ENCODE measurements at places on chromosomes 12 and 14. TPM values are rescaled to one million over a fixed set of nuclear protein-coding genes. Genes with fewer than 3 reads are reported as not detected.

DNA sequence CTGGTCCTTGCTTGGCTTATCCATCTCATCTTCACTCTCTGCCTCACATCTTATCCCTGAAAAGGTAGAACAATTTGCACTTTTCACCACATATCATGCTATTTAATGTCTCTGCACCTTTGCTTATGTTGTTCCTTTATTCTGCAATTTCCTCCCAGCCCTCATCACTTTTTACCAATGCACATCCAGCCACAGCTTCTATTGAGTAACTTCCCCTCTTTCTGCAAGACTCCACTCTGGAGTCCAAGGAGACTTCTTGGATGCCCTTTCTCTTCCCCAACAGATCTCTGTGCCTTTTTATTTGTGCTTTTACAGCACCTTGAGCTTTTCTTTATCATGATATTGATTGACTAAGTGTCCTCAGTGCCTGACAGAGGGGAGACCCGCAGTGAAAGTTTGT lies 797.1 kb downstream of the VRK1 start:
- no peak for DNase-seq

GRCh38 chr12:78490861-78491260 lies 373.7 kb upstream of the SYT1 start:
- DNase-seq: no peak

GRCh38 chr14:83163016-83163415 lies 1629.4 kb upstream of the SEL1L start:
- no peak for DNase-seq

GRCh38 chr14:96631621-96632362 lies 129.6 kb downstream of the PAPOLA start:
- DNase-seq: no peak

The B4GALNT1 gene
- total RNA-seq: 1.9 TPM
